ENCODE measurements at places on chromosomes 11 and 22. TPM values are rescaled to one million over a fixed set of nuclear protein-coding genes. Genes with fewer than 3 reads are reported as not detected.

PRRG4 gene
- total RNA-seq: not detected

CHST1 gene
- 0.14 TPM for total RNA-seq

VWA5A gene
- not detected for total RNA-seq

NEFH gene
- not detected for total RNA-seq

SYT8 gene
- not detected for total RNA-seq

RASL10A gene
- total RNA-seq: not detected

DNAJB7 gene
- total RNA-seq: not detected

WNT11 gene
- total RNA-seq: not detected

HEPACAM gene
- not detected for total RNA-seq

TTLL12 gene
- 41.6 TPM for total RNA-seq

RNF169 gene
- total RNA-seq: 11.4 TPM

TRPC6 gene
- total RNA-seq: not detected

SHISAL1 gene
- not detected for total RNA-seq

MN1 gene
- 0.18 TPM for total RNA-seq

MS4A15 gene
- total RNA-seq: not detected

MS4A8 gene
- total RNA-seq: not detected

IFITM10 gene
- 0.71 TPM for total RNA-seq

TSPAN4 gene
- 240 TPM for total RNA-seq

CASP5 gene
- total RNA-seq: not detected

All from HFFc6 (cell line).